Activated naive CD8-positive, alpha-beta T cell treated with anti-CD3 and anti-CD28 coated beads, Interleukin-2, amount 50 U/mL, for 24 hours (primary cell): ENCODE measurements at places on chromosomes 2 and 18.

GRCh38 chr2:149005471-149006077 is 32.9 kb upstream of the LYPD6B start:
- H3K36me3 ChIP-seq: peaks cover 3% of the 10 kb centered on the region
- no peak overlapping the region for H3K27ac ChIP-seq

DNA sequence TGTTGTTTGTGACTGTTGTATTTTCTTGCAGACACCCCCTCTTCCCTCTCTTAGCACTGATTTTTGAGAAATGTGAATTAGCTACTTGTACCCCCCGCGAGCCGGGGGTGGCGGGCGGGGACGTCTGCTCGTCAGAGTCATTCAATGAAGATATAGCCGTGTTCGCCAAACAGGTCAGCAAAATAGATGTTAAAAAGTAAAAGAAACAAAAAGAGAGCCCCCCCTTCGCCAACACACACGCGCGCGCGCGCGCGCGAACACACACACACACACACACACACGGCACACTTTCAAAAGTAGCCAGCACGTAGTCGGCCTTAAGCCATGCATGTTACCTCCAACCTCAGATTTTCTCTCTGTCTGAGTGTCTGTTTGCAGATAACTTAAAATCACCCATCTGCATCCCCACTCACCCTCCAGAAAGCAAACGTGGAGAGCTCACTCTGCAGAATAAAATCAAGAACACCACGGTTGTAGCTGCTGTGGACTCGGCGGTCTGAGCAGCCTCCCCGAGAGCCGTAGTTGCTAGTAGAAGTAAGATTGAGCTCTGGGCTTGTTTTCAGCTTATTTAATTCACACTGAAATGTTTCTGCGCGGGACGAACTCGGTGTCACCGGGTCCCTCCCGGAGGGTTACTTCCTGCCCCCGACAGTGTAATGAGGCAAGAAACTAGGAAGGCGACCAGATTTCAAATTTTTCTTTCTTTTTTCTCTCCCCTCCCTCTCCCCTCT is 5.1 kb downstream of the MEIS1 start:
- H3K27ac ChIP-seq: no peak overlapping the region
- H3K4me1 ChIP-seq: peaks cover 15% of the 10 kb centered on the region

- no peak overlapping the region for H3K4me3 ChIP-seq
- no peak for DNase-seq
- no peaks in the 10 kb centered on the region for H3K4me1 ChIP-seq
- H3K27ac ChIP-seq: no peak overlapping the region
- no peaks in the 10 kb centered on the region for H3K36me3 ChIP-seq
Measured at GRCh38 chr2:209121691-209122090, 302.2 kb upstream of the MAP2 start.

DNA sequence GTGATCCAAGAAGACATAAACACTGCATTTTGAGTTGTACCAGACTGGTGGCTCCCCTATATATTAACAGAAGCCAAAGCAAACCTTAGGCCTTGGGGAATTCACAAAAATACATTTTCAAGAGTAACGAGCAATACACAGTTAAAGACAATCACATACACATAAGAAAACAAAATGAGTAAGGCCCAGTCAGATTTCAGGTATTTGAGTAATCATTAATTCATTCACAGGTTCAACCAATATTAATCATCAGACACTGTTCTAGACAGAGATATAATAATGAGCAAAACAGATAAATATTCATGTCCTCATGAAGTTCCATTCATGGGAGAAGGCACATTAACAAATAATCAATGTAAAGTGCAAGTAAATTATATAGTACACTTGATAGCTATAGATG is 9.6 kb downstream of the STPG4 start:
- no peak for DNase-seq
- no peaks in the 10 kb centered on the region for H3K27me3 ChIP-seq
- peaks cover 44% of the 10 kb centered on the region for H3K36me3 ChIP-seq
- H3K4me3 ChIP-seq: no peak overlapping the region
- H3K27ac ChIP-seq: no peak overlapping the region

DNA sequence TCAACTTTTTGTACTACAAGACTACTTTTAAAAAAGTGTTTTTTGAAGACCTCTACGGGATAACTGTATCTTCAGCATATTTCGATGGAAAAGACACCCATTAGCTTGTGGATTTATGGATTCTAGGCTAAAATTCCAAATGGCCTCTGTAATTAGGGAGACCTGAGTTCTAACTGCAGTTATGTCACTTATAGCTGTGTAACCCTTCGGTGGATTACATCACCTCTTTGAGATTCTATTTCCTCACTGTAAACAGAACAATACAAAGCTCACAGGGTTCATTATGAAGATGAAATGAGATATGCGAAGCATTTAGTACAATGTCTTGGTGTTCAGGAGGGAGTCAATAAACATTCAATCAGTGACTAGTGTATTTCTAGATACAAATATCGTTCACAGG is 24.2 kb downstream of the LMAN2L start:
- H3K27me3 ChIP-seq: no peaks in the 10 kb centered on the region
- no peak overlapping the region for H3K4me3 ChIP-seq
- no peaks in the 10 kb centered on the region for H3K4me1 ChIP-seq
- peaks cover 6% of the 10 kb centered on the region for H3K36me3 ChIP-seq
- H3K27ac ChIP-seq: no peak overlapping the region

- H3K36me3 ChIP-seq: no peaks in the 10 kb centered on the region
- H3K27ac ChIP-seq: no peak overlapping the region
- DNase-seq: no peak
- peaks cover 4% of the 10 kb centered on the region for H3K4me1 ChIP-seq
- no peaks in the 10 kb centered on the region for H3K27me3 ChIP-seq
- H3K4me3 ChIP-seq: no peak overlapping the region
Measured at GRCh38 chr2:120785228-120785966, 49.7 kb downstream of the GLI2 start.

DNA sequence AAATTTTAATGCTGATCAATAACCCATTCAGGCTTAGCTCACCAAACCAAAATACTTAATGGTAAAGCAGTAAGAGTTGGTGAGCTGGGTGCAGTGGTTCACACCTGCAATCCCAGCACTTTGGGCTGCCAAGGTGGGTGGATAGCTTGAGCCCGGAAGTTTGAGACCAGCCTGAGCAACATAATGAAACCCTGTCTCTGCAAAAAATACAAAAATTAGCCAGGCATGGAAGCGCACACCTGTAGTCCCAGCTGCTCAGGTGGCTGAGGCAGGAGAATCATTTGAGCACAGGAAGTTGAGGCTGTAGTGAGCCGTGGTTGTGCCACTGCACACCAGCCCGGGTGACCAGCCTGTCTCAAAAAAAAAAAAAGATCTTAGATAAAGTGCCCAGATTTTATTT is 35.7 kb upstream of the MPP4 start:
- peaks cover 10% of the 10 kb centered on the region for H3K4me1 ChIP-seq
- peaks cover 25% of the 10 kb centered on the region for H3K36me3 ChIP-seq
- no peaks in the 10 kb centered on the region for H3K27me3 ChIP-seq
- no peak overlapping the region for H3K4me3 ChIP-seq
- H3K27ac ChIP-seq: no peak overlapping the region

DNA sequence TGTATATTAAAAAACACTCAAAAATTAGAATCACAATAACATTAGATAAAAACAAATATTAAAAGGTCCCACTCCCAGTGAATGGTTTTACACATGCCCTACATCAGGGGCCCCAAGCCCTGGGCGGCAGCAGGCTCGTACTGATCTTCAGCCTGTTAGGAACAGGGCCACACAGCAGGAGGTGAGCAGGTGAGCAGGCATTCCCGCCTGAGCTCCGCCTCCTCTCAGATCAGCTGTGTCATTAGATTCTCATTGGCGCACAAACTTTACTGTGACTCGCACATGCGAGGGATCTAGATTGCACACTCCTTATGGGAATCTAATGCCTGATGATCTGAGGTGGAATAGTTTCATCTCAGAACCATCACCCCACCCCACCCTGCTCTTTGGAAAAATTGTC is 74.2 kb downstream of the MBD2 start:
- no peak for DNase-seq
- peak overlapping the region; percentile 29 for H3K27ac ChIP-seq
- H3K27me3 ChIP-seq: no peaks in the 10 kb centered on the region
- H3K4me1 ChIP-seq: peaks cover 48% of the 10 kb centered on the region
- H3K4me3 ChIP-seq: no peak overlapping the region
